ENCODE measurements at places on chromosomes 1 and 21.
A peak's percentile ranks its signal among the peaks of the same experiment; 100 is the strongest.

- peak; percentile 32 for DNase-seq
Measured at GRCh38 chr1:206117151-206117948, at the start of gene AVPR1B. Gene AVPR1B, minus strand, starts transcription at chr1:206117388. Its CDS starts 498 bp downstream, at chr1:206116890.

GRCh38 chr1:9378801-9379200 is 86.1 kb downstream of the SPSB1 start:
- DNase-seq = no peak

- DNase-seq = no peak
Measured at GRCh38 chr1:47582891-47583608, 145.2 kb downstream of the FOXD2 start.

DNA sequence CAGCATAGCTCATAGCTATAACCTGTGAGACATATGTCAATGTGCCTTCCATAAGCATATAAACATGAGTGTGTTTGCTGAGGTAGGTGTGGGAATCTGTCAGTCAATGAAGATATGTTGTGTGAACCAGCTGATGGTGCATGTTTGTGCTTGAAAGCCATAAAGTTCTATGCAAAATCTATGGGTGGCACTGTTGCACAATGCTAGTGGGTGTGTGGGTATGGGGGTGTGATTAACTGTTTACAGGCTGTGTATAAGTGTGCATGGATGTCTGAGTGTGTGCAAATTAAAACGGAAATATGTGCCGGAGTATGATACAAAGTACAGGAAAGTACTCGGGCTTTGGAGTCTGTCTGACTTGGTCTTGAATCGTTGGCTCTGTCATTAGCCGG is 1.0 kb upstream of the ATP2B4 start:
- peak; percentile 54 for DNase-seq

DNA sequence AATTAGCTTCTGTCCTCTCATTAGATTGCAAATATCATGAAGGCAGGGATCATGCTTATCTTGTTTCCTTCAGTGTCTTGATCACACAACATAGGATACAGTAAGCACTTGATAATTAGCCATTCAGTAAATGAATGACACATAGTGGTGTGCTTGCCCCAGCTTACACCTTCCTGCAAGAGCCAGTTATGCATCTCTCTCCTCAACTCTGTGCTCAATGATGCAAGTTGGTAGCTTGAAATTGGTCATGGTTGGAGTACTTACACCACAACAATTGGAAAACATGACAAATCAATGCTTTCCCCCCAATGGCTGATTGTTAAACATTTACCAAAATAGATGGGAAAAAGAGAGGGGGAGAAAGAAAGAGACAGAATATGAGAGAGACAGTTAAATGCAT is 129.2 kb downstream of the NUF2 start:
- no peak for DNase-seq

GRCh38 chr1:30915491-30916230 is 7.1 kb upstream of the SDC3 start:
- no peak for DNase-seq

GRCh38 chr1:25871086-25871703 is 4.3 kb downstream of the PAQR7 start:
- no peak for DNase-seq

DNA sequence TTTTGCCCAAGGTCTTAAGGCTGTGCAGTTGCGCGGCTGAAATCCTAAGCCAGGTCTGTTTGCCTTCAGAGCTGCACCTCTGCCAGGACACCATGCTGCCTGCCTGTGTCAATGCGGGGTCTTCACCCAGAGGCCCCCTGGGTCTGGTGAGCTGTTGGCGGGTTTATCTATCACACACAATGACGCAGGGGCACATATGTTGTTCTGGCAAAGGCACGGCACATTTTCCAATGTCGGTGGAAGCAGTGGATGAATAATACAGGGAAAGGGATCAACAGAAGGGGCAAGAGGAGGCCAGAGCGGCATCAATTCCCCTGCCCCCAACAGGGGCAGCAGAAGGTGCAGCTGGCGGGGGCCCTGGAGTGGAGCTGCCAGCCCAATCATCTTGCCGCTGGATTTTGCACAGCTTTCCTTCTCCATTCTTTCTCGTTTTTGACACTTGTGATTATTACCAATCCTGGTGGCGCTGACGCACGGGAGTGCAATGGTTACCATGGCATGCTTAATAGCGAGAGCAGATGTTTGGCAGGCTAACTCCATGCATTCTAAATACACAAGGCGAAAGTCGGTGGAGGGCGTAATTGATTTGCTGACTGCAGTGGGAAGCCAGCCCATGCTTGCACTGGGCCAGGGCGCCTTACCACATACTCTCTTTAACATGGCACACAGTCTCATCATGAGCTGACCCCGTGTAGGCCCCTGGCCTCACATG is 45.8 kb upstream of the CYP2J2 start:
- DNase-seq = peak; percentile 31

DNA sequence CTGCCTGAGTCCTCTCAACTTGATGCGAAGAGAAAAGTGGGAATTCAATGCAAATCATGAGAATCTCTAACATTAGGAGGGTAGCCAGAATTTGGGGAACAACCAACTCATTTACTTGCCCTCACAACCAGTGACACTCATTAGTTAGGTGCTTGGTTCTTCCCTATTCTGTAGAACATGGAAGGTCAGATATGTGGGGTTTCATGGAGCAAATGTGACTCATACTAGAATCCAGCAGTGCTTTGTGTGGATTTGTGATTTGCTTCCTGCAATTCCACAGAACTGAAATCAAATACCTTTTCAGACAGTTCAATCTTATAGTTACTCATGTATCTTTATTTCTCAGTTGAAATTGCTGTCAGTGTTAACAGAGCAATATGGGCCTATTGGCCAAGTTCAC is 6.9 kb upstream of the ETV3 start:
- DNase-seq = no peak

- DNase-seq = no peak
Measured at GRCh38 chr1:7468248-7468647, 302.8 kb upstream of the VAMP3 start.

- no peak for DNase-seq
Measured at GRCh38 chr21:29359718-29360117, 61.0 kb downstream of the BACH1 start.

DNA sequence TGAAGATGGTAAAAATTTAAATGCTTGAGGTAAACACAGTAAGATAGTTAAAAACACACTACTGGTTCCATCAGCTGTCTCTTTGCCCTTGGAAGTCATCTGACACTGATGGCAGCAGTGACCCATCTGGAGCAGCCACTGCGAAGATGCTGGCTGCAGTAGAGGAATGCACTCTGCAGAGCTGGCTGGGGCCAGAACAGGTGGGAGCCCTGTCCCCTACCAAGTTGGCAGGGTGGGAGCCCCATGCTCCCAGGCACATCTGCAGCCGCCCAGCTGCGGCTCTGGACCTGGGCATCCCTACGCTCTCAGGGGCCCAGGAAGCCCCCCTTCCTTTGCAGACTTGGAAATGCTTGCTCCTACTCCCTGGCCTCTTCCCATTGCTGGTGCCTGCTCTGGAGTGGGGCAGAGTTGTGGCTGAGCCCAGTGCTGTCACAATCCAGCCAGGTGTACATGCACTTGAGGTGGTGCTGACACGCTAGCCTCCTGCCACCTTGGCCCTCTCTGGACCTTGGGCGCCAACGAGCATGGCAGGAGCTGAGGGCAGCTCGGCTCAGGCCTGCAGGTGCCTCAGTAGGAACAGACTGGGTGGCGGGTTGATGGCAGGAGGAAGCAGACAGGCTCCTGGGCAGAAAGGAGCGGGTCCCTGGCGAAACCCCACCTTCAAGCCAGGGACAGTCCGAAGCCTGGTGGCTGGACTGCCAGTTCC is 227.0 kb downstream of the FGGY start:
- no peak for DNase-seq

GRCh38 chr1:164180824-164181223 is 378.2 kb upstream of the PBX1 start:
- DNase-seq = no peak

- DNase-seq = peak; percentile 99
Measured at GRCh38 chr1:33127001-33127823, 46.3 kb downstream of the AZIN2 start.

- peak; percentile 78 for DNase-seq
Measured at GRCh38 chr1:227748496-227749182, 13.4 kb downstream of the SNAP47 start.

Data from fibroblast of the aortic adventitia (primary cell).